T-helper 1 cell (primary cell): ENCODE measurements at places on chromosomes 1 and 21.

GRCh38 chr1:94623560-94624148 is 82.1 kb upstream of the F3 start:
- no peak for DNase-seq

GRCh38 chr1:96233422-96233821 is 488.2 kb upstream of the PTBP2 start:
- no peak for DNase-seq

- DNase-seq = no peak
Measured at GRCh38 chr1:118250232-118250631, 65.2 kb upstream of the SPAG17 start.

GRCh38 chr1:90204023-90204590 is 209.2 kb downstream of the ZNF326 start:
- DNase-seq = no peak

DNA sequence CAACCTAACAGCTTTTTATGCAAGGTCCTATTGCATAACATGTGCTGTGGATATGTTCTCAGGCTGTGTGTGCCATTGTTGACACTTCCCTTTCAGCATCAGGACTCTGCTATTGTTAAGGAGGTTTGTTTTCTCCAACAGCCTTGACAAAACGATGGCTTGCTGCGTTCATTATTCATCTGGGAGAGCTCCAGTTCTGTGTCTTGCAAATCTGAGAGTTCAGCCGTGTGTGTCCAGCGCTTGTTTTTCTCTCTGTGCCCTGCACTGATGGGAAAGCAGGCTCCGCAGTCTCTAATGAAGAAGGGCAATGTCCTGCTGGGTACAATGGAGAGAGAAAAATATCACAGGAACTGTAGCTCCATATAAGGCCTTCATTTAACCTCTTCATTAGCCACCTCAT is 63.7 kb downstream of the CLDN17 start:
- no peak for DNase-seq

DNA sequence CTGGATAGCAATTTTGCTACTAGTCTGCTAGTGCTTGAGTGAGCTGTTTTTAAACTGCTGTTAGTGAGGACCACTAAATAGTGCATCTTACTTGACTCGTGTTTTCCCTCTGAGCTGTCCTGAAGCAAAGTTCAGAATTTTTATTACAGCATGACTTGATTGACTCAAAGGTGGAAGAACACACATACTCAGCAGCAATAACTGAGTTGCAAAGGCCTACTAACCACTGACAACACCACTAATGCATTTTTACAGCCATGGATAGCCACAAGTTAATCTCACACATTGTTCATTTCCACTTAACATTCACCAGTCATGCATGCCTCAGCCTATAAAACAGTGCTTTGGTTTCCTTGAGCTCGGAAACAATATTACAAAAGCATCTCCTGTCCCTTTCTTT is 148.7 kb downstream of the RUNX1 start:
- no peak for DNase-seq

DNA sequence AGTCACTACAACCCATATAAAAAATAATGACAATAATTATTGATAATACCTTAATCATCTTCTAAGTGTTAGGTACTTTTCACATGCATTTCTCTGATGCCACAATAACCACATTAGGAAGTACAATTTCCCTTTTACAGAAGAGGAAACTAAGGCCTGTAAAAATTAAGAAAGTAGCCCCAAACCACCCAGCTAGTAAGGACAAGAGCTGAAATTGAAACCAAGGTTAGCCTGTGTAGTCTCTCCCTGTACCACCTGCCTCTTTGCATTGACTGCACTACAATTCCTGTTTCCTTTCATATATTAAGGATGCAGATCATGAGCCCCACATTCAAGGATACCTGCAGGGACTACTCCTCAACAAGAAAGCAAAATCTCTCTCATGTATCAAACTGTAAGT is 288.8 kb downstream of the GPATCH2 start:
- no peak for DNase-seq

GRCh38 chr1:37238364-37239224 is 204.3 kb upstream of the GRIK3 start:
- DNase-seq = no peak

- no peak for DNase-seq
Measured at GRCh38 chr21:29547998-29548397, 249.3 kb downstream of the BACH1 start.

- no peak for DNase-seq
Measured at GRCh38 chr1:161531986-161532643, 7.8 kb downstream of the HSPA6 start.

DNA sequence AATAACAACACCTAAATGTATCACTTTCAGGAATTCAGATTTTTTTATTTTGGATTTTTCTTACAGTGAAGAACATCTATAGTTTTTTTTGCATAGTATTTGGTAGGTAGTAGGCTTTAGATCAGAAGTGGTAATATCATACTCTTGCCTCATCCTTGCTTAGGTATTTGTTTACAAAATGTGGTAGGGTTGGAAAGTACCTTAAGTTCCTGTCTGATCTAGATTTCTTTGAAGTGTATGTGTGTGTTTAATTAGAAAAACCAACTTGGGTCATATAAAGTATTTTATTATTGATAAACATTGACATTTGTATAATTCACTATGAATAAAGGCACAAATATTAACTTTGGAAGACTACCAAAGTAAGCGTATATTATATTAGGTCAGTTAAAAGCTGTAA is 85.3 kb upstream of the GPR88 start:
- DNase-seq = peak; percentile 85

- peak; percentile 53 for DNase-seq
Measured at GRCh38 chr1:156608981-156609380, 7.7 kb upstream of the GPATCH4 start.

DNA sequence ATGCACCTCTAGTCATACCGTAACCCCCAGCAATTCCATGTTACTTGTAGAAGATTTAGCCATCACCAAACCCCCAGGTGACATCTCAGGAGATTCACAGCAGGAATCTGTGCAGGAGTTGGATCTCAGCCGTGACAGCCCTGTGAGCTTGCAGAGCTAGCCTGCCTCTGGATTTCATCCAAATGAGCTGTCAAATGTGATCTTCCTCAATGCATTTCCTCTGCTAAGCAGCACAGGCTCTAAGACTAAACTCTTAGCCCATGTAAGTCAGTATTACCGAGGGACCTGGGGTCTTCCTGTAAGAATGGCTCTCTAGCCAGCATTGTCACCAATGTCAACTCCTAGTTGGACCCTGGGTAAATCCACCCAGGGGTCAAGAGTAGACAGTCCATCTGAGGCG is 41.7 kb downstream of the UMODL1 start:
- no peak for DNase-seq

GRCh38 chr1:29172415-29172939 is 9.2 kb downstream of the SRSF4 start:
- DNase-seq = no peak

DNA sequence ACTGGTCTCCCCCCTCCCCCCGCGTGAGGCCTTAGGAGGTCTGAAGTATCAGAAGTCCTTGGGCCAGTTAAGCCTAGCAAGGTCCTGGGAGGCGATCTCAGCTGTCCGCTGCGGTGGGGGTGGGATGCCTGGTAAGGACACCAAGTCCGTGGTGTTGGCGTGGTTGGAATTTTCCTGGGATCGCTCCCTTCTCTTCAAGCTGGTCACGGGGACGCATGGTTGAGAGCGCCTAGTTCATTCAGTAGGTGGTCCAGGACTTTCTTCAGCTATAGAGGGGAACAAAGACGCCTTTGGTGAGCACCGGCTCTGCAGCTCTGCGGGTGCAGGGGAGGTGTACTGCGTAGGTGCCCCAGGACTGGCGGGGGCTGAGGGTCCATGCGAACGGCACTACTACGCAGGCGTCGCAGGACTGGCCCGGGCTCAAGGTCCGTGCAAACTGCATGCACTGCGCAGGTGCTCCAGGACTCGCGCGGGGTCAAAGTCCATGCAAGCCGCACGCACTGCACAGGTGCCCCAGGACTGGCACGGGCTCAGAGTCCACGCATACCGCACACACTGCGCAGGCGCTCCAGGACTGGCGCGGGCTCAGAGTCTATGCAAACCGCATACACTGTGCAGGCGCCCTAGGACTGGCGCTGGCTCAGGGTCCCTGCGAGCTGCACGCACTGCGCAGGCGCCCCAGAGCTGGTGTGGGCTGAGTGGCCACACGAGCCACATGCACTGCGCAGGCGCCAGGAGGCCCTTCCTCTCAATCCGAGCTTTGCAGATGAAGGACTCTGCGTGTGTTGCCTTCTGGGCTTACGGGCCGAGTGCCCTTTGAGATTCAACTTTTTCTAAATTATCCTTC is 36.6 kb upstream of the HMGN1 start:
- peak; percentile 36 for DNase-seq

- DNase-seq = no peak
Measured at GRCh38 chr1:112322983-112323678, 72.9 kb upstream of the CTTNBP2NL start.

- DNase-seq = no peak
Measured at GRCh38 chr1:95247607-95248006, 13.6 kb downstream of the RWDD3 start.

DNA sequence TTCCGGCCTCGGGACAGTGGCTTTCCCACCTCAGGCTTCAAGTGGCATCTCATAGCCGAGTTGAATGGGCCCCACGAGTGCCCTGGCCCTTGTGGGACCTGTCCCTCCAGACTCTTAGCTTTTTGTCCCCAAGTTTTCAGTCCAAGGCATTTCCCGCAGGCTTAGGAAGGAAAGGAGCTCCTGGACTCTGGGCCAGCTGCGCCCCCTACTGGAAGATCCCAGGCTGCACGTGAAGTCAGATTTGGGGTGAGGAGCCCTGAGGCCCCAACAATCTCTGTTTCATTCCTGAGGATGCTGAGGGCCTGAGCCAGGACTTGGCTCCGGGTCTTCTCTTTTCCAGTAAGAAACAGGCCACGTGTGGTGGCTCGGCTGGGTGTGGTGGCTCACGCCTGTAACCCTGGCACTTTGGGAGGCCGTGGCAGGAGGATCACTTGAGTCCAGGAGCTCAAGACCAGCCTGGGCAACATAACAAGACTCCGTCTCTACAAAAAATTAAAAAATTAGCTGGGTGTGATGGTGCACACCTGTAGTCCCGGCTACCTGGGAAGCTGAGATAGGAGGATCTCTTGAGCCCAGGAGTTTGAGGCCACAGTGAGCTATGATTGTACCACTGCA is 67.4 kb downstream of the ARHGEF10L start:
- DNase-seq = peak; percentile 22

- DNase-seq = no peak
Measured at GRCh38 chr1:40477678-40478053, 576 bp downstream of the ZFP69 start.

DNA sequence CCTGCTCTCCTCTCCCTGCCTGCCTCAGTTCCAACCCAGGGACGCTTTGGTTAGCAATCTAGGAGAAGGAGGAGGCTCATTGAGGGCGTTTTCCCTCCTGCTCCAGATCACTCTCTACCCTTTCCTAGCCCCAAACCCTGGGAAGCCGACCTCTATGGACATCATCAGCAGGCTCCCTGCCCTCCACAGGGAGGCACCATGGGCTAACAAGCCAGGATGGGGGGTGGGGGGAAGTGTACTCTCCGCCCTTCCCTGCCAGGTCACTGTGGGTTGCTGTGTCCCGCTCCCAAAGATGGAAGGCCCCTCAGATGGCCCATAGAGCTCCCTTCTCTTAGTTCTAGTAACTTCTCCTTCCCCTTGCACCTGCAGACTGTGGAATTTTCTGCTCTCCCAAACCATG is 35.7 kb downstream of the KCND3 start:
- DNase-seq = no peak

DNA sequence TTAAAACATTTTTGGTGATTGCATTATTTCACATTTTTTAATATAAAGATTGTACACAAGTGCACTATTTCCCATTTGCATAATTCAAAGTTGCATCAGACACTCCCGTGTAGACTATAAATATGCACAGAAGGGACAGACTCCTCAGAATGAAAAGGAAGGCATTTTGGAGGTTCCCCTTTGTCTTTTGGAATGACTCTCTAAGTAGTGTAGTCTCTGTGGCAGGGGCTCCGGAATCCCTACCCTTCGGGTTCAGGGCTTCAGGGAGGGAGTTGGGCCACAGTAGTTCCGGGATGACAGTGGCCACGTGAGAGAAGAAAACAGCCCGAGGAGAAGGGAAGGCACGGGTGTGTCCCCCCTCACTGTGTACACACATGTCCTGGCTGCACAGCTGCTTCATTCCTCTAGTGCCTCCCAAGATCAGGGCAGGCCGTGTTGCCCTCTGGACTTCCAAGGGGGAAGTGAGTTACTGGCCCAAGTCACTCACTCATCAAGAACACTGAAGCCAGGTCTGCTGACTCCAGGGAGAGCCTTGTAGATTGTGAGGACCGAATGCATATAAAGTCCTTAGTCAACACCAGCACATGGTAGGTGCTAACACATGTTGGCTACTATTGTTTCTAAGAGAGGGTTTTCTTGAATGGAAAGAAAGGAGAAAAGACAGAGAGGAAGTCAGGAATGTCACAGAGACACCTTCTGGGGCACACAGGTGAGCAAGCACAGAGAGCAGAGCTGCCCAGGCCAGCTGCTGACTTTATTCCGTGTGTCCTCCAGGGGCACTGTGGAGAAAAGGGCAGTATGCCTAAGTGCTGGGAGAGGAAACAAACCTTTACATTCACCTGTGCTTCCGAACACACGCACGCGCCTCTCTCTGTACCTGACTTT is 39.8 kb downstream of the LHX4 start:
- no peak for DNase-seq

- no peak for DNase-seq
Measured at GRCh38 chr1:162910161-162910560, 49.2 kb upstream of the CCDC190 start.

DNA sequence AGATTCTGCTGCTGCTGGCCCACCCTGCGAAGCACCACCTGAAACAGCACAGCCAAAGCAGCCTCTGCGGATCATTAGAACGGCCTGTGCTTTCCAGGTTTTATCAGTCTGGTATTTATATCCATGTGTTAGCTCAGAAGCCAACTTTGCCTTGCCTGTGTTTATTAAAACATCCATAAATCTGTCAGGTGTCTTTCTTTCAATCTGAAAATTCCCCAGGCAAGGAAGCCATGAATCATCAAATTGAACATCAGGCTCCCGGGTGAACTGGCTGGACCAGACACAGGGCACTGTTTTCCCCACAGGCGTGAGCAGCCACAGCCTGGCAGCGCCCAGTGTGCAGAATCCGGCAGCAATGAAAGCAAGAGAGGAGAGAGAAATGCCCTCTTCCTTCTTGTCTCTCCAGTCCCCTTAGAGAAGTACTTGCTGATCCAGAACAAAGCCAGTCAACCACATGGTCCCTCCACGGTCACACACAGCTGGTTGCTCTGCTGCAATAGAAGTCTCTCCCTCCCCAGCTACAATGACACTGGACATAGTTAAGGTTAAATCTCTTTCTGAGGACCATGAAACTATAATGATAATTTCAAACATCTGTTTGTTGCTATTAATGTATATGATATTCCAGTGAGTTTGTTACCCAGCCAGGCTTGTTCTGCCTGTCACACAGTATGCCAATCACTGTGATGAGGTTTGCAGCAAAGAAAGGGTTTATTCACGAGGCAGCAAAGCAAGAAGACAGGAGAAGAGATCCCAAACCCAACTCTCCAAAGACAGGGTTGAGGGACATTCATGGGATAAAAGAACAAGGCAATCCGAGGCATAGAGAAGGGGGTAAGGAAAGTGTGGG is 212.1 kb upstream of the FMN2 start:
- DNase-seq = no peak
